ENCODE measurements at places on chromosomes 2 and 18. TPM values are rescaled to one million over a fixed set of nuclear protein-coding genes. Genes with fewer than 3 reads are reported as not detected.

CCNYL1 gene
- total RNA-seq = 12.0 TPM

DNA sequence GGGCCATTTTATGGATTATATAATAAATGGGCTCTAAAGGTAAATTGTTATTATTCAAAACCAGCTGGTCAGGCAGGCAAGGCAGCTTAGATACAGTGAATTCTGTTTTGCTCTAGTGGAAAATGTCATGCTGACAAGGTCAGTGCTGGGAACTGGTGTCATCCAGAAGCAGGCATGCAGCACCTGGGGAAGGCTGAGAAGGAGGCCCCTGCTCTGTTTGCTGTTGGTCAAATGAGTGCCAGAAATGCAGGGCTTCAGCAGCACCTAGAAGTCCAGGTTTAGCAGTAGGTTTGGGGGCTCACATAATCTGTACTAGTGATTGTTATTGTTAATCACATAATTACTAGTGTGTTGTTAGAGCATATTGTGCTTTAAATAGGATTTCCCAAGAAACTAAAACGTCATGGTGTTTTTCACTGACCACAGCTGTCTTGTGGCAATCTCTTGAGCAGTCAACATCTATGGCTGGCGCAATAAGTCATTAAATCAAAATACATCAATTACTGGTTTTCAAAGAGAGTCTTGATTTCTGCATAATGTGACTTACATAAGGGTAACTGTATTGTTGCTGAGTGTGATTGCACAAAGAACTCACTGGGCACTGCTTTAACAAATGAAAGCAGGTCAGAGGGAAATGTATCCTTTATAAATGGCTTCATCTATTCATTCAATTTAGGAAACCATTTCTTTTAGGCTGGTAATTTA is 99.1 kb downstream of the MYO3B start:
- DNase-seq = no peak

DNA sequence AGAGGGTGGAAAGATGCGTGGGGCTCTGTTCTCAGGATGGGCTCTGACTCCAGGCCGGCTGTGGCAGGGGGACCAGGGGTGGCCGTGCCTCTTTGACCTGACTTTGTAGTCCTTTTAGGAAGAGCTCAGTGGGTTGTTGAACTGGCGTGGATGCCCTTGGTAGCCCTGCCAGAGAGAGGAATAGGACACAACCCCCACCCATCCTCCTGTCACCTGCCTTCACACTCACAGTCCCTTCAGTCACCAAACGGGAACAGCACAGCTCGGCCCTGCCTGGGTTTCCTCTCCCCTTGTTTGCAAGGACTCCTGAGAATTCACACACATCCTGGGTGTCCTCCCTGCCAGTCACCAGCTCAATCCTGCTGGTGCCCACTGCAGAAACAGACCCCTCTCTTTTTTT is 20.1 kb upstream of the MRPL33 start:
- no peak for DNase-seq

- peak; percentile 76 for DNase-seq
Measured at GRCh38 chr2:85799215-85799956, 45.6 kb downstream of the ATOH8 start.

DNA sequence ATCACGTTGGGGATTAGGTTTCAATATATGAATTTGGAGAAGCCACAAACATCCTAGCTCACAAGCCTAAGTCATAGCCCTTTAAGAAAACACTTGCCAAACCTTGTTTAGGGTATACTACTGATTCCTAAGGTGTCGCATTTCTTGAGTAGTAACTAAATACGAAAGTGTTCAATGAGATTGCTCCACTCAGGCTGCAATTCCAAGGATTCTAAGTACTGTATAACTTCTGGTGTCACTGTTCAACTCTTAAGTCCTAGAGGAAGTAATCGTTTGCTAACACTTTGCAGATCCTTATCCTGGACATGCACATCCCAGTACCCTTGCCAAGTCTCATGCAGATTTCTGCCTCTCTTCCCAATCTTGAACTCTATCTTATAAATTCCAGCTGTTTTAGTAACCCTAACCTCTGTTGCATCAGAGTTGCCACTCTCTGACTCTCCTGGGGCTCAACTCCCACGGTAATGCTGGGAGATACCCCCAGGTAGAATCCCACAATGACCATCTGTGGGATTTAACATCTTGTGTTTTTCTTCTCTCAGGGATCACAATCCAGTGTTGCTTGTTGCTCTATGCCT is 122.4 kb downstream of the HIBCH start:
- no peak for DNase-seq

DNA sequence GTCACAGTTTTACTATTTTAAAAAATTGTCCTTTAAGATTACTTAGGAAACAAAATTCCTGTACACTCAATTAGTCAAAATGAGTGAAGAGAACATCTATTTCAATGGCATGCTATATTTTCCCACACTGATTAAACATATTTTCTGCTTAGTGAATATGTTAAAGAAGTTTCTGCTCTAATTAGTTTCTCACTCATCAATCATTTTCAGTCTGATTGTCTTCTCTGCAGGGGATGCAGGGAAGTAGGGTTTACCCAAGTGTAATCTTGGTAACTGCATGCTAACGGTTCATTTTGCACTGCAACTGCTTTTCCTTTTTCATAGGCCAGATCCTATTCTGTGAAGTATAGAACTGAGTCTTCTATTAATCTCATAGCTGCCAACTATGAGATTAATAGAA is 78.5 kb downstream of the ARL6IP6 start:
- DNase-seq = no peak

- DNase-seq = no peak
Measured at GRCh38 chr2:176328149-176328548, 58.9 kb downstream of the MTX2 start.

MROH2A gene
- total RNA-seq = not detected

PTCD3 gene
- 146 TPM for total RNA-seq

- DNase-seq = no peak
Measured at GRCh38 chr2:219467736-219468075, 31.0 kb upstream of the GMPPA start.

CD28 gene
- total RNA-seq = 1.3 TPM

- DNase-seq = no peak
Measured at GRCh38 chr2:181363164-181363563, 94.0 kb upstream of the ITGA4 start.

SDC1 gene
- total RNA-seq = 0.32 TPM

- no peak for DNase-seq
Measured at GRCh38 chr2:170361090-170361936, 183.4 kb downstream of the MYO3B start.

DNA sequence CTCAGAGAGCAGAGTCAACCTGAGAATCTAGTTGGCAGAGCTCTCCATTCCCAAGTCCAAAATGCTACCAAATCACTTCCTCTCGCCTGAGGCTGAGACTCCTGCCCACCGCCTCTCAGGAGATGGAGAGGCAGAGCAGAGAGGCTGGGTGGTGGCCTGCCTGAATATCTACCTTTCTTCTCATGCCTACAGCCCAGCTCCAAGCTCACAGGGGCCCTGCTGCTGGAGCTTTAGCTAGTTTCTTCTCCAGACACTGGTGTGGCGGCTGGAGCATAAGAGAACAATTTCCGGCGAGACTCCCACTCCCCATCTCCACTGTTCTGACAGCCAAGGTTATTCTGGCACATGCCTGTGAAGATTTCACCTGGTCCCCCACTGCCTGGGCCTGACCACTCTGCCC is 8.1 kb upstream of the CYP26B1 start:
- DNase-seq = peak; percentile 57

DNA sequence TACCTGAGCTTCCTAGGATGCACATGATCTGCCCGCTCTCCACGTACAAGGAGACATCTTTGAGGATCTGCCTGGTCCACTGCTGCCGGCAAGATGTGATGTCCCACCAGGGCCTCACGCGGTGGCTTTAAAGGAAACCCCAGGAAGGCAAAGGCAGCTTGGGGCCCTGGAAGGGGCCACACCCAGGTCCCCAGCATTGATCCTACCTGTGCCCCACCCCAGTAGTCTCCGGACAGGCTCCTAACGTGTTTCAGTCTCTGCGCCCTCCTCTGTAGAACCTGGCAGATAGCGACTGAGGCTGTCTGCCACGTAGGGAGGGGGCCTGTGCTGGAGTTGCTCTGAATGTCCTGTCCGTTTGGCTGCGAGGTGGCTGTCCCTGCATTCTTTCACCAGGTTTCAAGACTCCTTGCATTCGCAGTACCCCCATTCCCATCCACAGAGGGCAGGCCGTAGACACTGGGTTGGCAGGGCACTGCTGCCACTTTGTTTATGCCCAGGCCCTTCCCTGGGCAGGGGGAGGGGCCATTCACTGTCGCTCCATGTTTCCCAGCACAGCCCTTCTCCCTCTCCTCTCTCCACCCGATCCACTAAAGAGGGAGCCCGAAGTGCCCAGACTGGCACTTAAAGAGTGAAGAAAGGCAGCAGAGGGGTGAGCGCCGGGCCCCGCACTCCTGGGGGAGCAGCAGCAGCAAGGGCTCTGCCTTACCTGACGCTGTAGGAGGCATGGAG is 644 bp downstream of the ABCG5 start:
- no peak for DNase-seq

QPCT gene
- total RNA-seq = 5.2 TPM

ANKRD62 gene
- total RNA-seq = not detected

DNA sequence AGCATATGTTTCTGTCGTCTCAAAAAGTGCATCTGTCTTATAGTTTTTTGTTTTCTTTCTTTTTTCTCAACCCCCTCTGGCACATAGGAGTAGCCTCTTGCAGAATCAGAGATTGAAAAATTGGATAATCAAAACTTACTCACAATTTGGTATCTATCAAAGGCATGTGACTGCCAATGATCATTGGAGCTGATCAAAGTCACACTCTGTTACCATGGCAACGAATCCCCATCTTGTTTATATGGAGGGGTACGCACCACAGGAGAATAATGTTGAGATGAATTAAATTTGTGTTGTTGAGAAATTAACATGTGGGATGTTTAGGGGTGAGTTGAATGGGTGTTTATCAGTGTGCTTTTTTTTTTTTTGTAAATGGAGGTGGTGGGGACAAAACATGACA is 458.3 kb upstream of the FANCL start:
- DNase-seq = no peak

- no peak for DNase-seq
Measured at GRCh38 chr2:129748653-129749052, 230.8 kb upstream of the RAB6C start.

DNA sequence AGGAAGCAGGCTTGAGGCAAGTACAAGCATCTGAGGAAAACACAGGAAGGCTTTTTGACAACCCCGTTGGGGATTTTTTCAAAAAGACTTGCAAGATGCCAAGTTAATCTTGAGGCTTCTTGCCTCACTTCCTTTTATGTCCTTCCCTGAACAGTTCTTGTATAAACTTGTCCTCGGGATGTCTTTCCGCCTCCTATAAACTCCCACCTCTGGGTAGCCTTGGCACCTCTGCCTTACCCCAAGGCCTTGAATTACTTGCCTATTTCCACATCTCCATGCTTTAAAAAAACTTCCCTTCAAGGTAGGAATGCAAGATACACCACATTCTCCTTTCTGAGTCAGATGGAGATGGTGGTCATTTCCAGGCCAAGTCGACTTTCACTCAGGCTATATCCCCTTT is 106.4 kb upstream of the RBBP8 start:
- no peak for DNase-seq

DNA sequence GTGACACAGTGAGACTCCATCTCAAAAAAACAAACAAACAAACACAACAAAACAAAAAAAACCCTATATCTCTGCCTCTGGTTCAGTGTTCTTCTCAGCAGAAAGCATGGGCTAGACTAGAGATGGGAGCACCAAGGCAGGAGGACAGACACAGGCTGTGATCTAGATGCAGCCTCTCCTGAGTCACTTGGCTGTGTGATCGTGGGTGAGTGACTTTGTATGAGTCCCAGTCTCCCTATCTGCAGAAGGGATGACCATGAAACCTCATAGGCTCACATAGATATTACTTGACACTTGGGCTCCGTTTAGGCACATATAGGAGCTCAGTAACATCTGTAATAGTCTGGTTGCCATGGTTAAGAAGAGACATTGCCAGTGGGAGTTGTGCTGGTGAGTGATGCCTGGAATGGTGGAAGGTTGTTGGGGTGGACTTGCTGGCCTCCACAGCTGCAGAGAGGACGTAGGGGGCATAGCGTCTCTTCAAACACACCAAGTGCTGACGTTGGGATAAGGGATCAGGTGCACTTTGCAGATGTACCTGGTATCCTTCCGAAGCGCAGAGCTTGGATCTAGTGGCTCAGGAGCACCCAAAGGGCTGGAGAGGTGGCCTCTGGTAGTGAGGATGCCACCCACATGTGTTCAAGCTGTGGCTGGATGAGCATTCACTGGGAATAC is 318.9 kb upstream of the HS6ST1 start:
- peak; percentile 20 for DNase-seq

ZNF396 gene
- total RNA-seq = 1.0 TPM

DNA sequence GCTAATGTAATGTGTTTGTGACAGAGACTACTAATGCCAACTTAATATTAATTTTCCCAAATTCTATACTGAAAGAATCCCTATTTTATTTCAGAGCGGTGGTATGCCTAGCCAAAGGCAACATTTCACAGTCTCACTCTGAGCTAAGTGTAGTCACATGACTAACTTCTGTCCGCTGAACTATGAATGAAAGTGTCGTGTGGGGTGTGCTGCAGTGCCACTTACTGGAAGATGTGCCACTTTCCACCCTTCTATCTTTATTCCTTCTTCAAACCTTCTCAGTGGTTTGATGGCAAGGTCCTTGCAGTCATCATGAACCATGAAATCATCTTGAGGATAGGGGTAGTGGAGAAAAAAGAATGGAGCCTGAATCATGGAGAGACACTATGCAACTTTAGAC is 47.3 kb upstream of the C1D start:
- no peak for DNase-seq

GRCh38 chr2:231007286-231008098 is 11.6 kb downstream of the SPATA3 start:
- DNase-seq = no peak

DNA sequence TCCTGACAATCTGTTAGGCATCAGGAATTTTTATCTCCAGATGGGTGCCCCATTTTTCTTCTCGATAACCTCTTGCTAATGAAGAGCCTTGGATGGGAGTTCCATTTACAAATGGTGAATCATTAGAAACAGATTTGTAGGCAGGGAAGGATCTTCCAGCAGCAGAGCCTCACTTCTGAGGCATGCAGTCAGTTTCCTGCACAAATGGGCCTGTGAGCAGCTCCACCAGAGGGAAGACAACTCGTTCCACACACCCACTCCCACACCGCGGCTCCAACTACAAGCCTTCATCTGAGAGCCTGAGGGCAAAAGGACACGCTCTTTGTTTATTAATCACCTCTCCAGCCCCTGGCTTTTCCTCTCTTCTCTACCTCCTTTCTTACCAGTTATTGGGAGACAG is 108.5 kb downstream of the CTAGE1 start:
- no peak for DNase-seq

DNA sequence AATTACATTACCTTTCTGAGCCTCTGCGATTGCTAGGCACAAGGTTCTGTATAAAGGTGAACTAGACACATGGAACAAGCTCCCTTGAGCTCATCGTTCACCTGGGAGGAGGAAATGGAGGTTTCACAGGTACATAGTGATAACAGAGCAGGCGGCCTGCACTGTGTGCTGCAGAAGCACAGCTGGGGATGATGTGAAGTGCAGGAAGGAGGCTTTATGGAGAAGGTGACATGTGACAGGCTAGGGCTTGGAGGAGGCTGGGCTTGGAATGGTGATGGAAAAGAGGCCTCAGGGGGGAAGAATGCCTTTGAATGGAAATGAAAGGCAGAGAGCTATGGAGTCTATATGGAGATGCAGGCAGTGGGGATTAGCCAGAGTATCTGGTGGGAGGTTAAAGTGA is 22.9 kb downstream of the MARCHF4 start:
- no peak for DNase-seq

Data from cardiac septum (tissue), 1 donor.